ENCODE measurements at places on chromosomes 5 and 9. TPM values are rescaled to one million over a fixed set of nuclear protein-coding genes. Genes with fewer than 3 reads are reported as not detected.

DNA sequence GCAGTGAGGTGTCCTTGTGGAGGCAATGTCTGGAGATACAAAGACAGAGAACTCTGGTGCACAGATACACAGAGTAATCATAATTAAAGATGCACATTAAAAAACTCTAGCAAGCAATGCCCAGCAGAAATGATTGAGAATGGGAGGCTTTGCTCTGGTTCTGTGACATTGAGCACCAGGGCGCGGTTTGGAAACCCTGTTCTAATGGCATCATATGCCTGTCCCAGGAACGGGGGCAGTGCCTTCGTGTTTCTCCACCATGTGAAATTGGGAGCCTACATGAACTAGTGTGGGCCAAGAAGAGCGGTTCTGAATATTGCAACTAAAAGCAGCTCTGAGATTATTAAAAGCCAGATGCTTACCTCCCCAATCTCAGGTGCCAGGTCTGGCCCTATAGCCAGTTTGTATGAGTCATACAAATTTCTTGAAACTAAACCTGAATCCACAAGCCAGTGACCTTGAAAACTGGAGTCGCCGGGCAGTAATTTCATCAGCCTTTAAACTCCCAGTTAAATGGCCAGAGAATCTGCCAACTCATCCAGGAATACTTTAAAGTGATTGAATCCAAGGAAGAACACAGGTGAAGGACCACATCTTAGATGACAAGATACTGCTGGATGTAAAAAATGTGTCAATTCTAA is 22.2 kb upstream of the CTSL start:
- no peaks in the 10 kb centered on the region for H3K36me3 ChIP-seq
- peaks cover 2% of the 10 kb centered on the region for H3K4me1 ChIP-seq
- no peak for DNase-seq
- no peak overlapping the region for H3K27ac ChIP-seq
- H3K27me3 ChIP-seq = no peaks in the 10 kb centered on the region

Gene HCN1
- total RNA-seq = not detected

DNA sequence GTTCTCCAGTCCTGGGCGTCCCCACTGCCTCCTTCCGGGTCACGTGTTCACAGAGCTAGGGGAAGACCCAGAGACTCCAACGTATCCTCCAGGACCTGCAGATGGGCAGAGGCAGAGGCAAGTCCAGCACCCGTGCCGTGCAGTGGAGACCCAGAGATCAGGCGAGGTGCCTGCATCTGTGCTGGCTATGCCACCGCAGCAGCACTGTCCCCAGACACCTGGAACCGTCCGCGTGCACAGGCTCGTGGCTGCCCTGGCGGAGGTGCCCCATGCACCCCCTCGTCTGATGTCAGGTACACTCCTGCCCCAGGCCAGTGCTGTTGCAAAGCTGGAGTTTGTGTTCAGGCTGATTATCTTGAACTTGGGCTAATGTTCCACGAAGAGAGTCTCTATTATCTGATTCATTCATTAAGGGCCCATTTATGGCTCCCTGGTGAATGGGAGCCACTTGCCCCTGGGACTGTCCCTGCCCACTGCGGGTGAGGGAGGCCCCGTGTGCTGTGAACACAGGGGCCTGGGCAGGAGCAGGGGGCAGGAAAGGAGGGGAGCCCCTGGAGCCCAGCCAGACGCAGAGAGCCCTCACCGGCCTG is 13.7 kb downstream of the IRX4 start:
- no peak overlapping the region for H3K4me3 ChIP-seq
- no peak for DNase-seq
- H3K36me3 ChIP-seq = no peaks in the 10 kb centered on the region
- no peak overlapping the region for H3K27ac ChIP-seq

Gene ADAMTS2
- not detected for total RNA-seq

Gene NFIB
- total RNA-seq = not detected

- H3K4me1 ChIP-seq = peaks cover 46% of the 10 kb centered on the region
- no peaks in the 10 kb centered on the region for H3K27me3 ChIP-seq
Measured at GRCh38 chr9:128685636-128686489, 3.2 kb upstream of the SET start.

Gene UGT3A1
- total RNA-seq = not detected

DNA sequence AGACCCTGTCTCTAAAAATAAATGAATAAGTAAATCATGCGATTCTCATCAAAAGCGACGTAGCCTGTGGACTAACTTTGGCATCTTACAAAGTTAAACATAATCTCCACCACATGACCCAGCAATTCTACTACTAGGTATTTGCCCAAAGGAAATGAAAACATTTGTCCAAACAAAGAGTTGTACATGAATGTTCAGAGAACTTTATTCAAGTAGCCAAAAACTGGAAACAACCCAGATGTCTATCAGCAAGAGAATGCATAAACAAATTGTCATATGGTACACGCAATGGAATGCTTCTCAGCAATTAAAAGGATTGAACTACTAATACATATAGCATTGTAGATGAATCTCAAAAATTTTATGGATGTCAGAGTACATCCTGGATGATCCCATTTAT is 82.6 kb downstream of the ADRB2 start:
- H3K4me1 ChIP-seq = peaks cover 26% of the 10 kb centered on the region
- H3K27me3 ChIP-seq = no peaks in the 10 kb centered on the region
- no peak overlapping the region for H3K27ac ChIP-seq
- no peaks in the 10 kb centered on the region for H3K36me3 ChIP-seq
- DNase-seq = no peak

- H3K4me1 ChIP-seq = peaks cover 44% of the 10 kb centered on the region
- H3K36me3 ChIP-seq = peaks cover 4% of the 10 kb centered on the region
- no peak for DNase-seq
- peak overlapping the region; percentile 95 for H3K4me3 ChIP-seq
Measured at GRCh38 chr9:96417661-96418082, 498 bp downstream of the ZNF367 start.

GRCh38 chr5:17121776-17122175 is 95.7 kb upstream of the BASP1 start:
- no peak overlapping the region for H3K4me3 ChIP-seq
- H3K36me3 ChIP-seq = no peaks in the 10 kb centered on the region
- no peak for DNase-seq
- H3K27ac ChIP-seq = no peak overlapping the region

DNA sequence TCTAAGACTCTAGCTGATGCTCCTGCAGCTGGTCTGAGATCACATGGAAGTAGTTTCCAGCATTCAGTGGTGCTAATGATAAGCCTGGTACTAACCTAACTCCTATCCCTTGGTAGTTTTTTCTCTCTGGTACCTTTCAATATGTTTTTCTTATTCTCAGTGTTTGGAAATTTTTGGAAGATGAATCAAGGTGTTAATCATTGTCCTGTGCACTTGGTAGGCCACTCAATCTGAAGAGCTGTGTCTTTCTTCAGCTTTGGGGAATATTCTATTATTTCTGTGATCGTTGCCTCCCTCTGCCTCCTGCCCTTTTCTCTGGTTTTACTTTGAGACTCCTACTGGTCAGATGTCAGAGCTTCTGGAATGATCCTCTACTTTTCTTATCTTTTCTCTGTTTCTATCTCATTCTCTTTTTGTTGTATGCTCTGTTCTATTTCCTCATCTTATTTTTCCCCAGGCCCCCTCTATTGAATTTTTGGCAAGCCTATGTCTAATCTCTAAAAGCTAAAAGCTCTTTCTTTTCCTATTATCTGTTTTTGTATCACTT is 136.8 kb downstream of the APBA1 start:
- peaks cover 44% of the 10 kb centered on the region for H3K27me3 ChIP-seq
- H3K27ac ChIP-seq = no peak overlapping the region
- no peak overlapping the region for H3K4me3 ChIP-seq
- no peaks in the 10 kb centered on the region for H3K36me3 ChIP-seq
- DNase-seq = no peak
- no peaks in the 10 kb centered on the region for H3K4me1 ChIP-seq

- peaks cover 7% of the 10 kb centered on the region for H3K36me3 ChIP-seq
- no peak for DNase-seq
- H3K27me3 ChIP-seq = no peaks in the 10 kb centered on the region
- no peaks in the 10 kb centered on the region for H3K4me1 ChIP-seq
- no peak overlapping the region for H3K27ac ChIP-seq
Measured at GRCh38 chr9:12717907-12718306, 24.7 kb downstream of the TYRP1 start.

- no peak overlapping the region for H3K27ac ChIP-seq
- DNase-seq = no peak
- H3K4me1 ChIP-seq = peaks cover 4% of the 10 kb centered on the region
- H3K36me3 ChIP-seq = no peaks in the 10 kb centered on the region
Measured at GRCh38 chr5:72179028-72179815, 71.9 kb downstream of the MAP1B start.

Gene PCDHGA5
- 0.36 TPM for total RNA-seq

Gene BHMT2
- not detected for total RNA-seq

- no peak overlapping the region for H3K4me3 ChIP-seq
- DNase-seq = no peak
- peaks cover 56% of the 10 kb centered on the region for H3K27me3 ChIP-seq
- H3K27ac ChIP-seq = no peak overlapping the region
Measured at GRCh38 chr9:962023-962422, 14.4 kb upstream of the DMRT3 start.

- H3K4me3 ChIP-seq = no peak overlapping the region
- no peaks in the 10 kb centered on the region for H3K27me3 ChIP-seq
- H3K36me3 ChIP-seq = no peaks in the 10 kb centered on the region
- DNase-seq = no peak
- no peaks in the 10 kb centered on the region for H3K4me1 ChIP-seq
Measured at GRCh38 chr5:149808264-149808982, 78.3 kb downstream of the PPARGC1B start.

- peak overlapping the region; percentile 74 for H3K4me3 ChIP-seq
- DNase-seq = no peak
- peaks cover 20% of the 10 kb centered on the region for H3K27me3 ChIP-seq
- no peaks in the 10 kb centered on the region for H3K4me1 ChIP-seq
- H3K36me3 ChIP-seq = no peaks in the 10 kb centered on the region
Measured at GRCh38 chr9:95003689-95004410, 277.4 kb downstream of the AOPEP start.

GRCh38 chr9:126329476-126330275 is 3.0 kb downstream of the MVB12B start:
- no peaks in the 10 kb centered on the region for H3K27me3 ChIP-seq
- peak overlapping the region; percentile 58 for H3K27ac ChIP-seq
- peak overlapping the region; percentile 45 for H3K4me3 ChIP-seq
- H3K36me3 ChIP-seq = no peaks in the 10 kb centered on the region
- peaks cover 14% of the 10 kb centered on the region for H3K4me1 ChIP-seq
- no peak for DNase-seq

DNA sequence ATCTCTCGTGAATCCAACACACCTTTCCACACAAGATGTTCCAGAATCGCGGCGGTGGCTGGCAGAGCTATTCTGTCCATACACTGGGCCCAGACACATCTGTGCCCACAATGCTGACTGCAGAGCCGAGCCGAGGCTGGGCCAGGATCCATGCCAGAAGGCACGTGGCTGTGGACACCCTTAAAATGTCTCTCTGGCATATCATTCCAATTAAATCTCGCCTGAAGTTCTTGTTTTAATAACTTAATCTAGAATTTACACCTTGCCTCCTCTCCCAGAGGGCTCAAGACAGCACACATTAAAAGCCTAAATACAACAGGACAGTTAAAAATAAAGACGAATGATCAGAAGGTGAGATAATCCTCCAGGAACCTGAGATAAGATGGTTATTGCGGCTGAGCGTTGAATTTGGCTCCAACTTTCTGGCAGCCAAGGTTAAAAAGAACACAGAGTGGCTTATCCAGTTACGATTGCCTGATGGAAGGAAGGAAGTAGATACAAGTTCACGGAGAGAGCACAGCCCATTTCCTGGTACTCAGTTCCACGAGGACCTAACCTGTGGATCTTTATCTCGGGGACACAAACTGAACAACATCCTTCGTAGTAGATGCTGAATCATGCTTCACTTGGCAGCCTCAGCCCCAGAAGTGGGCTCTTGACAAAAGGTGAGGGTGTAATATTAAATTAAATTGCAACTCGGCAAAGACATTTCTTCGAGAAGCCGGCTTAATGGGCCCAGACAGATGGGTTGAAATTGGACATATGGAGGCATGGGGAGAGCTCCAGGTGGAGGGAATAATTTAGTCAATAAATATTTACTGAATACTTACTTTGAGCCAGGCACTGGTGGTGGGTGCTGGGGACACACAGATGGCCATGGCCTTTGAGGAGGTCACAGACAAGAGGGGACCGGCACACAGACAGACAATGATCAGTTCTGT is 86.0 kb upstream of the TBC1D2 start:
- no peak overlapping the region for H3K27ac ChIP-seq
- no peak for DNase-seq
- peaks cover 31% of the 10 kb centered on the region for H3K27me3 ChIP-seq
- no peaks in the 10 kb centered on the region for H3K4me1 ChIP-seq
- no peaks in the 10 kb centered on the region for H3K36me3 ChIP-seq

Gene FBP1
- 1.4 TPM for total RNA-seq

GRCh38 chr5:55771175-55771655 is 33.4 kb downstream of the DDX4 start:
- no peak for DNase-seq
- no peaks in the 10 kb centered on the region for H3K36me3 ChIP-seq
- H3K4me3 ChIP-seq = peak overlapping the region; percentile 2
